ENCODE measurements at places on chromosomes 5 and 9.

- H3K27me3 ChIP-seq, result no peaks in the 10 kb centered on the region
- no peak overlapping the region for H3K4me3 ChIP-seq
- no peak for DNase-seq
- no peaks in the 10 kb centered on the region for H3K36me3 ChIP-seq
Observed at GRCh38 chr9:130219661-130220096, 45.9 kb upstream of the HMCN2 start.

GRCh38 chr9:124187311-124187710 is 70.4 kb upstream of the NEK6 start:
- H3K27me3 ChIP-seq, result no peaks in the 10 kb centered on the region
- no peak for DNase-seq
- H3K4me1 ChIP-seq, result no peaks in the 10 kb centered on the region
- H3K27ac ChIP-seq, result no peak overlapping the region
- no peak overlapping the region for H3K4me3 ChIP-seq

DNA sequence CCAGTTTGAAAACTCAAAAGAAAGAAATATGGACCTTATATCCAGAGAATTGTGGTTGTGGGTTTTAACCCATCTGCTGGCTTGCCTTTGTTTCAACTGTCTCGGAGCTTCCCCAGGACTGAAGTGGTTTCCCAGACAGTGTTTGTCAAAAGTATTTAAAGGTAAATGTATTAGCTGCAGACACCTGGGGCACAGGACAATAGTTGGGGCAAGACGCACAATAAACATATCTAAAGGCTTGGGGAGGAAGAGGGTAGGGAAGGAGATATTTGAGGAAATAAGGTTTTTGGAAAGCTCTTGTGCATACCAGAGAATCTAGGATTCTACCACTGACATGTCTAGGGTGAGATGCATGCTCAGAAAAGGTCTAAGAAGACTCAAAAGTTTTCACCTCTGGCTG is 99.0 kb downstream of the ADAMTS2 start:
- H3K4me1 ChIP-seq, result no peaks in the 10 kb centered on the region
- H3K27me3 ChIP-seq, result no peaks in the 10 kb centered on the region
- H3K36me3 ChIP-seq, result no peaks in the 10 kb centered on the region
- no peak for DNase-seq
- H3K27ac ChIP-seq, result no peak overlapping the region

- peaks cover 36% of the 10 kb centered on the region for H3K4me1 ChIP-seq
- no peaks in the 10 kb centered on the region for H3K27me3 ChIP-seq
- no peak overlapping the region for H3K27ac ChIP-seq
- no peak overlapping the region for H3K4me3 ChIP-seq
- H3K36me3 ChIP-seq, result no peaks in the 10 kb centered on the region
- DNase-seq, result no peak
Observed at GRCh38 chr5:139513852-139514485, 31.4 kb upstream of the STING1 start.

DNA sequence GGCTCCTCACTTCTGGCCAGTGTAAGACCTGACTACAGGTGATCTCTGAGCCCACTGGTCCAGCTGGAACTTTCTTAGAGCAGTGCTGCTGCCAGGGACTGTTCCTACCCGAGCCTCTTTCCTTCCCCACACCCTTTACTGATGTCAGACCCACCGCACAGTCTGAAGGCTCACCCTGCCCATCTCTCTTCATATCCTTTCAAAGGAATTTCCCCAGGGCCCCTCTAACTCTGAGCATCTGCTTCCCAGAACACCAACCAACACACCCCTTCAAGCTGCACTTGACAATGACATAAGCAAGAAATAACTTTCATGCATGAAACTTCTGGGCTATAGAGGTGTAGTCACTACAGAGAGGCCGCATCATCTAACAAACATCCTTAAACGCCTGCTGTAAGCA is 119.6 kb downstream of the GABBR2 start:
- H3K4me1 ChIP-seq, result no peaks in the 10 kb centered on the region
- DNase-seq, result no peak
- no peak overlapping the region for H3K4me3 ChIP-seq

- H3K4me3 ChIP-seq, result no peak overlapping the region
- no peak for DNase-seq
- H3K4me1 ChIP-seq, result no peaks in the 10 kb centered on the region
- H3K27me3 ChIP-seq, result no peaks in the 10 kb centered on the region
- H3K36me3 ChIP-seq, result no peaks in the 10 kb centered on the region
Observed at GRCh38 chr5:78323241-78323640, 28.7 kb upstream of the AP3B1 start.

DNA sequence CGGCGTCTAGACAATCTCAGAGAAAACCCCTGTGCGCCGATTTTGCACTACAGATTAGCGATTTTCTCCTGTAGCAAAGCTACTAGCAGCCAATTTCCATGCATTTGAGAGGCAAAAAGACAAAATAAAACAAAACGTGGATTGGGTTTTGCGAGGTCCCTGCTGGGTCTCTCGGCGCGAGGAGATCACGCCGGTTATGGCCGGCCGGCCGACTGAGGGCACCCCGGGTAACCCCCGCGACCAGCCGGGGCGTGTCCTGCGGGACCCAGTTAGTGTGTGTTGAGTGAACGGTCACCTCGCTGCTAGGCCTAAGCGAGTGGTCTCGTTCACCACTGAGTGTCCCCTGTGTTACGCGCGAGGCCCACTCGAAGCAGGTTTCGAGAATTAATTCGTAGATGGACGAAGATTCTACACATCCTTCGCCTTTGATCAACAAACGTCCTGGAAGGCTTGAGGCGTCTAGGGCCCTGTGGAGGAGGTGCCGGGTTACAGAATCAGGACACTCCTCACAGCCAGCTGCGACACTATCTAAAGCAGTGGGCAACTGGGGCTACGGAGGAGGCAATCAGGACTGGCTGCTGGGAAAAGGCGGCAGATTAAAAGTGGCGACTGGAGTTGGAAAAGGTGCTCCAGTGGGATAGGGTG is 764 bp upstream of the VDAC1 start:
- peaks cover 33% of the 10 kb centered on the region for H3K4me1 ChIP-seq
- peak overlapping the region; percentile 94 for H3K27ac ChIP-seq
- peak; percentile 49 for DNase-seq
- H3K4me3 ChIP-seq, result peak overlapping the region; percentile 66
- H3K36me3 ChIP-seq, result peaks cover 5% of the 10 kb centered on the region

- H3K4me3 ChIP-seq, result no peak overlapping the region
- DNase-seq, result no peak
- no peaks in the 10 kb centered on the region for H3K4me1 ChIP-seq
- no peaks in the 10 kb centered on the region for H3K27me3 ChIP-seq
- H3K36me3 ChIP-seq, result no peaks in the 10 kb centered on the region
- H3K27ac ChIP-seq, result no peak overlapping the region
Observed at GRCh38 chr5:32476891-32477290, 32.4 kb upstream of the ZFR start.

DNA sequence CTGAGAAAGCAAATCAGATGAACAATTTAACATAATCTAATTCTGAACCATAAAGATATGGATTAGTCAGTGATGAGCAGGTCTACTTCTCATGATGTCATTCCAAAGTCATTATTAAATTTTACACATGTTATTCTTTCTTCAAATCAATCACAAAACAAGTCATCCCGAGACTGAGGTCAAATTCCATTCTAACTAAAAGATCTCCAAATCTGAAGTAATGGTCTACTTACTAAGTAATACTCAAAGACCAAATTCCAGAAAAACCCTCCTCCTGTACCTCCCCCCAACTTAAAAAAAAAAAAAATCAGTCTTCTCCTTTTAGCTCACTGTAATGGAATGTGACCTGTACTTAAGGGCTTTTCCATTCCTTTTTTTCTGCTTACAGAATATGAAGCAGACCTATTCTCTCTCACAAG is 4.7 kb downstream of the PFDN1 start:
- H3K4me1 ChIP-seq, result peaks cover 18% of the 10 kb centered on the region
- H3K36me3 ChIP-seq, result peaks cover 5% of the 10 kb centered on the region
- no peaks in the 10 kb centered on the region for H3K27me3 ChIP-seq

GRCh38 chr5:19928562-19929421 is 59.2 kb downstream of the CDH18 start:
- DNase-seq, result no peak
- H3K36me3 ChIP-seq, result no peaks in the 10 kb centered on the region
- H3K4me3 ChIP-seq, result no peak overlapping the region

DNA sequence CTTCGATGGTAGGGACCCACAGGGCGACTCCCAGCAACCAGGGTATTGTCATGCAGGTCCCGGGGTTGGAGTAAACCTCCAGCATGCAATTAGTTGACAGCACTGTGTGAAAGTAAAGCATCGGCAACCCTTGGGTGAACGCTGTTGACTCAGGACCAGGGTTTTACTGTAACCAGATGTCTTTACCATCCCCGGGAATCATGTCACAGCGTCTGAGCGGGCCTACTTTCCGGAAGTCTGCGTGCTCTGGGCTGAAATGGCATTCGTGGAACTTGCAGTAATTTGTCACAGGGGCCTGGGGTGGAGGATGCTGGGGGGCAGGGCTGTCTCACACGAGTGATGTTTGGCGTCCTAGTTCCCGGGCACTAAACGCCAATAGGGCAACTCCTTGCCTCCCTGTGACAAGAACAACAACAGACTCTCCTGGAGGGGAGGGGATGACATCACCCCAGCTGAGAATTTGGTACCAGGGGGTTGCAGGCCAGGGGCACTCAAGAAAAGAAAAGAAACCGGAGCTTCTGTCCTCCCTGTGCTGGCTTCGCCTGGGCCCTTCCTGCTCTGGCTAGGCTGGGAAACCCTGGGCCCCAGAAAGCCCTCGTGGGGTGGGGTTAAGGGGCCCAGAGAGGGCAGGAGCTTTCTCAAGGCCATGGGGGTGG is 10.1 kb upstream of the UBAC1 start:
- no peaks in the 10 kb centered on the region for H3K36me3 ChIP-seq
- no peak for DNase-seq
- H3K4me3 ChIP-seq, result no peak overlapping the region
- no peaks in the 10 kb centered on the region for H3K27me3 ChIP-seq
- no peak overlapping the region for H3K27ac ChIP-seq

DNA sequence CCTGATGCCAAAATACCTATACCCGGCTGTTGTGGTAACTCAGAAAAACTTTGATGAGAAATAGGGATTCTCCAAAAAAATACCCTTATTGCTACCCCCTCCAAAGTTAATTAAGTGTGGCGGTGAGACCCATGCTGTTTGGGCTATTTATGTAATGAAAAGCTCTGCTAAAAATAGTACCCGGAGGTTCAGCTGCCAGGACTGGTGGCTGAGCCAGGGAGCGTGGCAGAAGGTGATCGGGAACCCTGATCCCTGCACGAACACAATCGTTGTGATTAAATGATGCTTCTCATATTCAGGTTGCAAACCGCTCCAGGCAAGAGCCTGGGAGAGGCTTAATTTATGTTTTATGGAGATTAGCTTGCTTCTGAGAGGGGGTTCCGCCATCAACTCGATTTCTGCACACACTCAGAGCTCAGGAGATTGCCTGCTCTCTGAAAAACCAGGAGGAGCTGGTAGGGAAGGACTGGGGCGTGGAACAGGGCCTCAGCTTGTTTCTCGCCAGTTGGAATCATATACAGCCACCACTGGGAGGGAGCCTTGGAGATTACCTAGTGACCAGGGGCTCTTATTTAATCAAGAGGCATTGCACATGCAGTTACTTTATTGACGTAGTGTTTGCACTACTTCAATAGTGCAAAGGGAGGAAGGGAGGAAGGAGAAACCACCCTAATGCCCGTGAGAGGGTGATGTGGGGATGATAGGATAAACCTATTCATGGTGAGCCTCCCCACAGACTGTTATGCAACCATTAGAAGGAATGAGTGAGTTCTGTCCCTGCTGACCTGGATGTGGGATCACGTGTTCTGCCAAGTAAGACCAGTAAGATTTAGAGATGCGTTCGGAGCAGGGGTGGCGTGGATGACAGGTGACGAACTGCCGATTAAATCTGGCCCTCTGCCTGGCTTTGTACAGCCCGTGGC is 23.4 kb downstream of the HRH2 start:
- H3K27ac ChIP-seq, result no peak overlapping the region
- H3K4me1 ChIP-seq, result peaks cover 5% of the 10 kb centered on the region
- no peaks in the 10 kb centered on the region for H3K36me3 ChIP-seq
- H3K27me3 ChIP-seq, result no peaks in the 10 kb centered on the region
- DNase-seq, result no peak
- H3K4me3 ChIP-seq, result no peak overlapping the region

GRCh38 chr9:98095401-98095800 is 23.6 kb downstream of the TRIM14 start:
- no peak overlapping the region for H3K27ac ChIP-seq
- peaks cover 44% of the 10 kb centered on the region for H3K4me1 ChIP-seq
- no peaks in the 10 kb centered on the region for H3K27me3 ChIP-seq
- no peak for DNase-seq

DNA sequence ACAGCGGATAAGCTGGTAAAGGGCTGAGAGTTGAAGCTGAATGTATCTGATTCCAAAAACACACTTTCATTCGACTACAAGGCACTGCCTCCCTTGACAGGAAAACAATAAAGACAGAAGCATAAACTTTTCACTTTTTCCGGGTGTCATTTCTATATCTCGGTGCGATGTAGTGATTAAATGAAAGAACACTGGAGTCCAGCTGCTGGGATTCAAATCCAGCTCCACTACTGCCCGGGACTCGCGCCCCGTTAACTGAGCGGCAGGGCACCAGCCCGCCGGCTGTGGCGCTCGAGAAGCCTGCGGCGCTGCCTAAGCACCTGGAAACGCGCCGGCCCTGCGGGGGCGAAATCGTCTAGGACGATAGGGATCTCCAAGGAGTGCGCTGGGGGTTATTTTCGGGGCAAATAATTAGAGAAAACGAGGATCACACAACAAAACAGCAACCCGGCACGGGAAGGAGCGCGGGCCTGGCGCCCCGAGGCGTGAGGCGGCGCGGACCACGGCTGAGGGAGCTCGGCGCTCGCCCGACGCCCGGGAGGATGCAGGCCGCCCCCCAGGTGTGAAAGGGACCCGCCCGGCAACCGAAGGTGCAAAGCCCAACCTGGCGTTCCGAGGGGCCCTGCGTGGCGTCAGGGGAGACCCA is 837 bp downstream of the UIMC1 start:
- H3K27ac ChIP-seq, result peak overlapping the region; percentile 92
- no peaks in the 10 kb centered on the region for H3K36me3 ChIP-seq
- H3K4me3 ChIP-seq, result peak overlapping the region; percentile 77
- DNase-seq, result peak; percentile 66
